ENCODE measurements at places on chromosomes 3 and 15. TPM values are rescaled to one million over a fixed set of nuclear protein-coding genes. Genes with fewer than 3 reads are reported as not detected.

GRCh38 chr3:159825216-159825854 is 163.3 kb upstream of the IL12A start:
- no peak for DNase-seq
- no peaks in the 10 kb centered on the region for H3K36me3 ChIP-seq
- H3K4me3 ChIP-seq = no peak overlapping the region
- no peak overlapping the region for H3K27ac ChIP-seq

- no peaks in the 10 kb centered on the region for H3K27me3 ChIP-seq
- H3K4me3 ChIP-seq = no peak overlapping the region
- no peak overlapping the region for H3K27ac ChIP-seq
- DNase-seq = no peak
Measured at GRCh38 chr3:59829527-59829926, 779.7 kb upstream of the CFAP20DC start.

The ATP8B4 gene
- 8.1 TPM for total RNA-seq

The NR1I2 gene
- 0.32 TPM for total RNA-seq

The RFC4 gene
- 9.2 TPM for total RNA-seq
